Colonic mucosa (tissue), 4 donors: ENCODE measurements at places on chromosomes 13 and 19. TPM values are rescaled to one million over a fixed set of nuclear protein-coding genes. Genes with fewer than 3 reads are reported as not detected.

Gene TINCR
- total RNA-seq, result 2.2 TPM

Gene CRX
- not detected for total RNA-seq

Gene ZNF773
- 5.3 TPM for total RNA-seq

Gene SHANK1
- 0.29 TPM for total RNA-seq

Gene CGB8
- total RNA-seq, result not detected

- no peaks in the 10 kb centered on the region for H3K36me3 ChIP-seq
- no peaks in the 10 kb centered on the region for H3K4me1 ChIP-seq
- no peak overlapping the region for H3K27ac ChIP-seq
Observed at GRCh38 chr13:34587576-34587975, 354.5 kb upstream of the NBEA start.

DNA sequence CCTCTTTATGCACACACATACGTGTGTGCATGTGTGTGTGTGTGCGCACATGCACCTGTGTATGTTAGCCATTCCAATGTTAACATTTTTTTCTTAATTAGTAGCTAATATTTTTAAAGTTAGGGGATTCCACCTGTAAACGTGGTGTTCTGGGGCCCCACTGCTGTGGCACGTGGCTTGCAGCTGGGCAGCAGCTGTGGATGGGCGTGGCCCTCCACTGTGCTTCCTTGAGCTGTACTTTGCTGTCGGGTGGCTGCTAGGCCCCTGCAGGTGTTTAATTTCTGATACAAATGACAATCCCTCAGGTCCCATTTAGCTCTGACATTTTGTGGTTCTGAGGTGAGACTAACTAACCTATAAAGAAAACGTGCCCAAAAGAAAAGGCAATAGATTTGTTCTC lies 58.9 kb upstream of the GJB6 start:
- no peak overlapping the region for H3K4me3 ChIP-seq
- no peaks in the 10 kb centered on the region for H3K36me3 ChIP-seq
- no peaks in the 10 kb centered on the region for H3K4me1 ChIP-seq
- H3K27ac ChIP-seq, result no peak overlapping the region
- no peaks in the 10 kb centered on the region for H3K27me3 ChIP-seq
- no peak for DNase-seq

- H3K4me1 ChIP-seq, result no peaks in the 10 kb centered on the region
- H3K27me3 ChIP-seq, result no peaks in the 10 kb centered on the region
- no peak overlapping the region for H3K27ac ChIP-seq
Observed at GRCh38 chr13:95426631-95427030, 125.4 kb upstream of the ABCC4 start.

DNA sequence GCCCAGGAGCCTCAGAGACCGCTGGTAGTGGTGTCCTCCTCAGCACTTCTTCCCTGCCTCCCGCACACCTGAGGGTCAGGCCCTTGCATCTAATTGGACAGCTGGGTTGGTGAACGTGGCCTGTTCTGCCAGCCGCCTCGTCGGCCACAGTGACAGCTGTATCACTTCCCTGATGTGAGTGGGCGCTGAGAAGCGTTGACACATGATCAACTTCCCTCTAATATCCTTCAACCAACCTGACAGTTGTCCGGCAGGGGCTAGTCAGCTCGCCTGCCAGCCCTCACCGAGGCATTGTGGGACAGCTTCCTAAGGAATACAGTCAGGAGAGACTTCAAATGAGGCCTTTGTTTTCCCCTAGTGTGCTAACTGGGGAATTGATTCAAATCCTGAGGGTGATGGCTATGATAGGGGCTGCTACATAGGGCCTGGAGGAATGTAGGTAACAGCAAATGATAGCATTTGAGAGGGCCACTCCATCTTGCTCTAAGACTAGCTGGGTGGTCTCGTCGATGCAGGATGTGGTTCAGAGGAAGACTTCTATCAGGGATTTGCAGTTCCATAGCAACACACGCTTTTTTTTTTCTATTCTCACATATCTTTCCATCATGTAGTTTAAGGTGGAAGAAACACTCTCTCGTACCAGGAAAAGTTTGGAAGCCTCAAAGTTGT lies 230.8 kb downstream of the TSHZ3 start:
- no peak overlapping the region for H3K27ac ChIP-seq
- no peak overlapping the region for H3K4me3 ChIP-seq
- no peak for DNase-seq
- H3K36me3 ChIP-seq, result no peaks in the 10 kb centered on the region

- no peak overlapping the region for H3K27ac ChIP-seq
- DNase-seq, result no peak
- peaks cover 16% of the 10 kb centered on the region for H3K36me3 ChIP-seq
- no peaks in the 10 kb centered on the region for H3K4me1 ChIP-seq
Observed at GRCh38 chr19:52112624-52113023, 17.1 kb upstream of the ZNF841 start.

DNA sequence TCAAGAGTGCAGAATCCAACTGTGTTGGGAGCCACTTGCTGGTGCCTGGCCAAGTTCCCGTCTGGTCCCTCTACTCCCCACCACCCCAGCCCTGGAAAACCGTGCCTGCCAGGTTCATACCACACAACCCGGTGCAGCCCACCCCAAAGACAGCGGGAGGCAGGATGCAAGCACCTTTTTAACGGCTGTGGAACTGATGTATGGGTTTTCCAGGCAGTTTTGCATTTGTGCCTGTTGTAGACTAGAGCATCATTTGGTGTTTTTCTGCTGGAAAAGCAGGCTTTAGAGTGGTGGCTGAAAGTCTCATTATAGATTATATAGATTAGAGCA lies 13.5 kb downstream of the TFDP1 start:
- no peaks in the 10 kb centered on the region for H3K4me1 ChIP-seq
- no peaks in the 10 kb centered on the region for H3K36me3 ChIP-seq
- no peak overlapping the region for H3K27ac ChIP-seq
- no peak for DNase-seq
- H3K4me3 ChIP-seq, result no peak overlapping the region

- no peak overlapping the region for H3K4me3 ChIP-seq
- H3K4me1 ChIP-seq, result peaks cover 10% of the 10 kb centered on the region
- no peaks in the 10 kb centered on the region for H3K27me3 ChIP-seq
- H3K36me3 ChIP-seq, result no peaks in the 10 kb centered on the region
Observed at GRCh38 chr19:39966617-39967016, 4.3 kb upstream of the PSMC4 start.
